ENCODE measurements at places on chromosomes 4 and X.

- DNase-seq: no peak
Observed at GRCh38 chr4:66091786-66092185, 421.5 kb upstream of the EPHA5 start.

- peak; percentile 3 for DNase-seq
Observed at GRCh38 chr4:92104506-92104905, 199.3 kb upstream of the GRID2 start.

GRCh38 chrX:2521092-2521926 lies 20.5 kb upstream of the DHRSX start:
- DNase-seq: no peak

- no peak for DNase-seq
Observed at GRCh38 chr4:1718095-1718850, 2.9 kb downstream of the TMEM129 start.

GRCh38 chrX:47503151-47503550 lies 20.1 kb upstream of the ZNF41 start:
- no peak for DNase-seq

GRCh38 chr4:74504212-74504611 lies 59.3 kb downstream of the AREG start:
- no peak for DNase-seq

GRCh38 chr4:112674376-112674775 lies 37.4 kb downstream of the LARP7 start:
- no peak for DNase-seq

GRCh38 chr4:14184265-14184664 lies 556.7 kb upstream of the BOD1L1 start:
- DNase-seq: peak; percentile 76

- DNase-seq: no peak
Observed at GRCh38 chr4:18850867-18851266, 829.3 kb upstream of the LCORL start.

- no peak for DNase-seq
Observed at GRCh38 chrX:110180176-110180927, 137.5 kb downstream of the AMMECR1 start.

DNA sequence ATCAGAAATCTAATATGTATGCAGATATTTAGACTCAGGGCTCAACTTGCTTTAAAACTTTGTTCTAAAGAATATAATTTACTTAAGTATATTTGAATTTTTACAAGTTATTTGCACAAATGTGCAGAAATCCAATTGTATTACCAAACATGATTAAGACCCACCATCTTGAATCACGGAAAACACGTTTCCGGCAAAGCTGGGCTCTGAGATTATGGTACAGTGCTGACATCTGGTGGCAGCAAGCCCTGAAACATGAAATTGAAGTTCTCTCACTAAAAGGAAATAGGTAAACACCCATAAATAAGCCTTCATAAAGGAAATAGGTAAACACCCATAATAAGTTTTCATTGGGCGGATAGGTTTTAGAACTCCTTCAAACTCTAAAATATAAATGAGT lies 98.3 kb upstream of the MAOA start:
- peak; percentile 19 for DNase-seq

- DNase-seq: no peak
Observed at GRCh38 chr4:139863531-139863930, 197.9 kb downstream of the MGST2 start.

- DNase-seq: no peak
Observed at GRCh38 chr4:3658530-3658913, 107.7 kb upstream of the ADRA2C start.

- DNase-seq: no peak
Observed at GRCh38 chr4:150431221-150431620, 150.7 kb upstream of the MAB21L2 start.

DNA sequence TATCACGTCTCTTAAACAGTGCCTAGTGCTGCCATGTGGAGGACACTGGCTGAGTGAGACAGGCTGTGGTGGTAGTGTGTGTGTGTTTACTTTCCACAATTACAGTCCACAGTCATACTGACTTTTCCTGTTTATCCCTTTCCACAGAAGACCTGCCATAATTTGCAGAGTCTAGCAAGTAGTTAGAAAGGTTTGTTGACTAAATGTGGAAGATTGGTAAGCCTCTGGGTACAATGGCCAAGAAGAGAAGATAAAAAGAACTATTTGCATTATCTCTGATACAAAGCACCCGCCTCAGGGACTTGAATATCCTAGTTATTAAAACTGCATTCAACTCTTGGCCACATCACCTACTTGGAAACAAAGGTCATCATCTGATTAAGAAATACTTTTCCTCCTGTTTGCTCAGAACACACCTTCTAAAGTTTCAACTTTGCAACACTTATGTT lies 89.1 kb downstream of the FAM13A start:
- DNase-seq: no peak

- no peak for DNase-seq
Observed at GRCh38 chrX:55028040-55028439, 2.7 kb downstream of the ALAS2 start.

- DNase-seq: no peak
Observed at GRCh38 chr4:164318350-164318749, 435.6 kb upstream of the SMIM31 start.

GRCh38 chr4:123676890-123677229 lies 280.3 kb downstream of the SPRY1 start:
- peak; percentile 42 for DNase-seq

GRCh38 chr4:2867758-2868491 lies 24.3 kb downstream of the ADD1 start:
- peak; percentile 66 for DNase-seq

GRCh38 chr4:146165840-146166239 lies 9.7 kb upstream of the LSM6 start:
- DNase-seq: no peak

DNA sequence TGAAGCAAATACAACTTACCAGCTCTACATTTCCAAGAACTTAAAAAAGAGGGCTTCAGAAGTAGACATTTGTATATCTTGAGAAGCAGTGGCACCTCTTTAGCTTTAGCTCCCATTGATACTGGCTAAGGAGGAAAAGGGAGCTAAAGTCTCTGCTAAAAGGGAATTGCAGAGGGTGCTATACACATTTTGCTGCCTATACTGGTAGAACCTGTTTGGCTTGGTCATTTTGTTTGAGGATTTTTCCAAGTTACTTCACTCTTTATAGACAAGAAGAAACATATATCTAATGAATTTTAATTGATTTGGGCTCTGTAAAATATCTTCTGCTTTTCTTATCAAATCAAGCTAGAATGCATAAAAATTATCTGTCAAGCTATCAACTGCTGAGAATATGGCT lies 11.8 kb downstream of the PAPSS1 start:
- no peak for DNase-seq

- DNase-seq: no peak
Observed at GRCh38 chrX:123504630-123505270, 228.1 kb downstream of the THOC2 start.

- DNase-seq: no peak
Observed at GRCh38 chr4:164109503-164109902, 615.0 kb downstream of the TMA16 start.

DNA sequence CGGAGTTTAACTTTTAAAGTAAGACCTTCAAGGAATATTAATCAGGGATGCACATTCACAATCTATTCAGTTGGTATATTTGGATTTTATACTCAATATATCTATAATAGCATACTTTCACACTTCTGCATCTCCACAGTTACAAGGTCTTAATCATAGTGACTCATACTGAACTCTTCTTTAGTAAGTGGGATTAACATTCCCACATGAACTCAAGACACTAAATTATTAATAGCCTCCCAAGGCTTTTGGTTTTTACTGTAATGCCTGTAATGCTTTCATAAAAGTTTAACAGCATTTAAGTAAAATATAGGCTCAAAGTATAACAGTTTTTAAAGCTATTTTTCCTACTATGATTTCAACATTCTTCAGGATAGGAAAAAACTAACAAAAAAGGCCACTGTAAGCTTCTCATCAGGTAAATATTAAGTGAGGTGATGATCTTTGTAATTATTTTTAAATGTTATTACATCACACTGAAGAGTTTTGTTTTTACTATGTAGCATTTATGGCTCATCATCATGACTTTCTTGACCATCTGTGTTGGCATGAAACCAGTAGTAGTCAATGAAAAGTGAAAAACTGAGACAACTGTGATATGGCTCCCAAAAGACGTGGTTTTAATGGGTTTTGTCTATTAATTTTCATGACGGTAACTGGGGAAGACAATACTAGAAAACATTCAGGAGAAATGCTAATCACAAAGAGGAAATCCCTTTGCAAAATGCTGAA lies 91.5 kb upstream of the GALNT7 start:
- DNase-seq: no peak

GRCh38 chr4:185346975-185347601 lies 48.6 kb downstream of the LRP2BP start:
- DNase-seq: no peak

DNA sequence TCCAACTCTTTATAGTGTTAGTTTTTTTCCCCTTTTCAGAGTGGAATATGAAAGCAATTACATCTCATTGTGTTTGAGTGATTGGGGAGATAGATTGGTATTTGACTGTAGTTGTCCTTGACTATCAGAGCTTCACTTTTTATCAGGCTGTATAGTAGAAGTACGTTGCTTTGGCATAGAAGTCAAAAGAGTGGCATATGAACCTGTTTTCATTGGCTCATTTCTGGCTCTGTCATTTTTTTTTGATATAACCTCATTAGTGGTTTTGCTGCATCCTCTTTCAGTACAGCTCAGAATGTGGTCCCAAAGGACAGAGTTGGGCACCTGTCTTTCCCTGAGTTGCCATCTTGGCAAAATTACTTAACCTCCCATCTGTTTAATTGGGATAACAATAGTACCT lies 1.4 kb downstream of the TMA16 start:
- DNase-seq: no peak

- no peak for DNase-seq
Observed at GRCh38 chr4:127236889-127237288, 395.9 kb upstream of the INTU start.

DNA sequence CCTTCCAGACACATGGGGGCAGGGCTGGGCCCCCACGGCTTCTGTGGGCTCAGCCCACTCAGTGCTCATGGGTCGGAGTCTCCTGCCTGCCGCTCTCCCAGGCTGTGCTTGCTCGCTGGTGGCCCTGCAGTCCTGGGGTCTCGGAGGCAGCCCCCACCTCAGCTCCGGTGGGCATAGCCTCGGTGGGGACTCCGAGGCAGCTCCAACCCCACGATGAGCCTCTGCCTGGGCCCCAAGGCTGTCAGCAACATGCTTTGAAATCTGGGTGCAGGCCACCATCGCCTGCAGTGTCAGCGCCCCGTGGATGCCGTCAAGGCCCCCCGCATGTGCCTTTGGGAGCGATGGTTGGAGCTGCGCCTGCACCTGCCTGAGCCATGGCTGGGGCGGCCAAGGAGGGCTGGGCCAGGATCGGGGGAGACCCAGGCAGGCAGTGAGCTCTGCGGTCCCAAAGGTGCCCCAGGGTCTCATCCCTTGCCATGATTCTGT lies 30.2 kb upstream of the SPON2 start:
- DNase-seq: no peak

- DNase-seq: no peak
Observed at GRCh38 chr4:27638163-27638915, 777.7 kb downstream of the STIM2 start.

GRCh38 chr4:70863099-70863790 lies 23.6 kb upstream of the GRSF1 start:
- no peak for DNase-seq
